ENCODE measurements at places on chromosomes 7 and 10.

DNA sequence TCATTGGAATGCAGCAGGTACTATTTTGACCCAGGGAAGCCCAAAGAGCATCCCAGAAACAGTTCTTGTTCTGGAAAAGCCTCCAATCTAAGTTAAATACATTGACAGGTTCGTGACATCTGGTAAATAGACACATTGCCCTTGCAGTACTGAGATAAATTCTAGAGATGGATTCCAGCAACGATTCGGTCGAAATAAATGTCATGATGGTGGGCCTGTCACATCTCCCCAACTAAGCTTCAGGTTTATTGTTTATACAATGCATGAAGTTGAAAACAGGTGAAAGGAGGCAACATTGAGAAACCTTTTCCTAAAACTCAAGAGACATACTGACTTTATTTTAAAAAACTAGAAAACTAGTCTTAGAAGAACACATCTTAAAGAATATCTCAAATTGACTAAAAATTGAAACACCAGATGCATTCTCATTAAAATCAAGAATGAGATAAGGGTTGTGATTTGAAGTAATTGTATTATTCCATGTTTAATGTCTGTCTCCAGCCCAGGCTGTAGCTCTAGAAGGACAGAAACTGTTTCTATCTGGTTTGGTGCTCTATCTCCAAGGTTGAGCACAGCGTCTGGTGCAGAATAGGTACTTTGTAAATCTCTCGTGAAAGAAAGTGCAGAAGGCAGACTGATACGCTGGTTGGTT is 114.0 kb downstream of the CABCOCO1 start:
- DNase-seq, result no peak

DNA sequence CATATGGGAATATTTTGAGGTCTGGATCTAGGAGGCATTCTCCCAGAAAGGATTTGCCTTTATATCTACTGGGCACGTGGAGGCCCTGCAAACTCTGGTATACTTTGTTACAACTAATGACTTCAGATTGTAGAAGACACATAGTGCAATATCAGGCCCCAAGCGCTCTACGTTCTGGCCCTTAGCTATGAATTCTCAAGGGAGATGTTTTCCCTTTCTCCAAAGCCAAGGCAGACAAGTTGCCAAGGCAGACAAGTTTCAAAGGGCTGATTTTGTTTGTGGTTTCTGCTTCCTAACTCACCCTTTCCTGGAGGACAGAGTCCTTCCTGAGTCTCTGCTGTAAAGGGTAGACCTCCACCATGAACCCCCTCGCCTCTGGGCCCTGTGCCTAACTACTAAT is 99.4 kb upstream of the CTTNBP2 start:
- no peak for DNase-seq

GRCh38 chr10:8616166-8616565 is 561.7 kb downstream of the GATA3 start:
- DNase-seq, result no peak

DNA sequence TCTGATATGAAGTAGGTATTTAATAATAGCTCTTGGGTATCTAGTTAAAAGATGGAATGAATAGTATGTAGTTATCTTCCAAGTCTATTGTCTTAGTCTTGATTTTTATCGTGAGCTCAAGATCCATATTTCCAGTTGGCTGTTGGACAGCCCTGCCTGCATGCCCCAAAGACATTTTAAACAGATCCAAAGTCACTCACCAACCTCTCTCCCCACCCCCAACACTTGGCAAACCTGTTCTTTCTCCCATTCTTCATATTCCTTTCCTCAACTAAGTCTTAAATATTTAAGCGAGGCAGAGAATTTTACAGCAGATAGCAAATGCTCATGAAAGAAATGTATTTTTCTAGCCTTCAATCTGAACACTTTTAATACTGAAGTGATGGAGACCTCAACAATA is 80.7 kb upstream of the PALS2 start:
- no peak for DNase-seq

DNA sequence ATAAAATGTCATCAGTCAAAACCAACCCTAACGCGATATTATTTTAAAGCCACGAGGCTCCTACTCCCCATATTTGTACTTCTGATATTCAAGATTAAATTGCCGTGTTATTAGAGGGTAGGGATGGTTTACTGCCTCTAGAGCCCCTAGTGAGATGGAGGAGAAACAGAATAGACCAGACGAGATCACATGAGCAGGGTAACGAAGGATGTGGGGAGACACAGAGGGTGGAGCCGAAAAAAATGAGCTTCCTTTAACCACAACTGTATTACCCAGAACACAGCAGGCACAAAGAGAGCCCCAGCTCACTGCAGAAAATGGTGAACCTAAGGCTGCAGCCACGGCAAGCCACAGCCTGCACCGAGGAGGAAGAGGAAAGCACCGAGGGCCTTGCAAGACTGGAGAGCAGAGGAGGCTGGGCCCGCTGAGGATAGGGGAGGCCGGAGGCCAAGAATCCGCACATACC is 14.3 kb downstream of the ZC3HAV1 start:
- no peak for DNase-seq

DNA sequence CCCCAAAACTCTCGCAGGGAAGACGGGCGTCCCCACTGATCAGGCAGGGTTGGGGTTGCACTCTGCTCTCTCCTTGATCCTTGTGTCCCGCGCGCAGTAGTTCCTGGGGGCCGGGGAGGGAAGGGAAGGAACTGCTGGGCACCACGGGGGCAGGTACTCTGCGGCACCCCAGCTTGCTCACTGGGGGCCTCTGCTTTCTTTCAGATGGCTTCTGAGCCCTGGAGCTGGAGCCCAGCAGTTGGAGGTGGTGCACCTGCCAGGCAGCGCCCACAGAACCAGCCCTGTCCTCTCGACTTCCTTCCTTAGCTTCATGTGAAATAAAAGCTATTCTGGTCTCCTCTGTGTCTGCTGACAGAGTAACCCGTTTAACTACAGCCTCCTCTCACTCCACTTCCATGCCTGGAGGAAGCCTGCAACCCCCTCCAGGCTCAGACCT is 12.2 kb downstream of the PLAC9 start:
- no peak for DNase-seq
